Stimulated activated CD4-positive, alpha-beta T cell treated with anti-CD3 and anti-CD28 coated beads, Interleukin-12 subunit alpha, Interleukin-12 subunit beta, amount 100 ng/mL, for 4 hours (primary cell): ENCODE measurements at places on chromosomes 6 and 20.

DNA sequence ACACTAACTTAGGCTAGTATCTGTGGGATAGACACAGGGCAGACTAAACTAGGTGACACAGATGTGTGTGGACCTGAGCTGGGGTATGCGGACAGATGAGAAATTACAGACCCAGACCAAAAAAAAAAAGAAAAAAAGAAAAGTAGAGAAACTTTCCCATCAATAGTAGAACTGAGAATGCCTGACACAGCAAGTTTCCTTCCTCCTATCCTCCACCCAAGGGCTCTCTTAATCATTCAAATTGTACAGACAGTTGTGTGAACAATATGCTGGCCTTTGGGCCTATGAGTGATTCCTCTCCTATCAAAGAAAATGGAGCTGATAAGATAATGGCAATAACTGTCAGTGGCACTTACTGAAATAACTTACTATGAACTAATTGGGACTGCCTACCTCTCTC, 226.7 kb upstream of the PRDM1 start:
- no peak for DNase-seq

GRCh38 chr6:166693880-166694279, 66.8 kb upstream of the RPS6KA2 start:
- no peak for DNase-seq

DNA sequence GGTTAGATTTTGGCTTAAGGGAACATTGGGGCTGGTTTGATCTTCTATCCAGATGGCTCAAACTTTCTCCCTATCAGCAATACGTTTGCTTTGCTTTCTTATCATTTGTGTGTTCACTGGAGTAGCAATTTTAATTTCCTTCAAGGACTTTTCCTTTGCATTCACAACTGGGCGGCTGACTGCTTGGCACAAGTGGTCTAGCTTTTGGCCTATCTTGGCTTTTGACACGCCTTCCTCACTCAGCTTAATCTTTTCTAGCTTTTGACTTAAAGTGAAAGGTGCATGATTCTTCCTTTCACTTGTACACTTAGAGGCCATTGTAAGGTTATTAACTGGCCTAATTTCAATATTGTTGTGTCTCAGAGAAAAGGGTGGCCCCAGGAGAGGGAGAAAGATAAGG, 254.9 kb downstream of the PLCB1 start:
- DNase-seq, result no peak

DNA sequence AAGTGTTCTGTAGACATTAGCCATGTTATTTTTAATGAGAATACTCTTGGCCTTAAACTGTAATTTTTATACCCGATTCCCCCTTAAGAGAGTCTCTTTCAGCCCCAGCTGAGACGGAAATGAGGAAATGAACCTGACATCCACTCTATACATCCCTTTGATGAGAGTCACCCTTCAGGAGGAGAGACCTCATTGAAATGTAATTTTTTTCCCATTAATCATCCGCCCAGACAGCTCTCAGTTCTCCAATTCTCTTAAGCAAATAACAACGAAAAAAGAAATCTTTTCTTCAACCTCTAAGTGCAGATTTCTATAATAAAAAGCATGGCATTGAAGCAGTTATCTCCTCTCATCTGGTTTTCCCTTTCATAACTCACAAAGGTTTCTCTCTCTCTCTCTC, 243.8 kb upstream of the PMEPA1 start:
- DNase-seq, result no peak

DNA sequence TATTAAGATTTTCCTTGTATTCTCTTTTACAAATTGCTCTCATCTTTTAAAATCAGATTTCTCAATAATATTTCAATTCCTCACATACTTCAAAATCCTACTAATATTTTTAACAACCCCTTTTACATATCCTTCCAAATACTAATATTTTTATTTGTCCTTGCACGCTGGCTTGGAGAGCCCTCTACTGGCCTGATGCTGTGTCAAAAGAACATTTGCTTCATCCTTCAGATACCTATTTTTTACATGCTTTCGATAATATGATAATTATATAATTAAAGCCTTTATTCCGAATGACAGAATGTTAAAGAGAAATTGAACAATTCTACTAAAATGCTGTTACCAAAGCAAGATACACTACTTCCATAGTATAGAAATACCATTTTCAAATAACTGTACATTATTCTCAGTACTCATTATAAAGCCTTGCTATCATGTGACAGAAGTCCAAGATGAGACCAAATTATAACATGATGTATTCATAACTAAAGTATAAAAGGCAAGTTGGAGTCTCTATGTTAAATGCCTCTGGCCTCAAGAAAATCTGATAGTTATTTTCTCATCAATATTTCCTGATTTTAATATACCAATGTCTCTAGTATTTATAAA, 39.0 kb upstream of the PLN start:
- no peak for DNase-seq

DNA sequence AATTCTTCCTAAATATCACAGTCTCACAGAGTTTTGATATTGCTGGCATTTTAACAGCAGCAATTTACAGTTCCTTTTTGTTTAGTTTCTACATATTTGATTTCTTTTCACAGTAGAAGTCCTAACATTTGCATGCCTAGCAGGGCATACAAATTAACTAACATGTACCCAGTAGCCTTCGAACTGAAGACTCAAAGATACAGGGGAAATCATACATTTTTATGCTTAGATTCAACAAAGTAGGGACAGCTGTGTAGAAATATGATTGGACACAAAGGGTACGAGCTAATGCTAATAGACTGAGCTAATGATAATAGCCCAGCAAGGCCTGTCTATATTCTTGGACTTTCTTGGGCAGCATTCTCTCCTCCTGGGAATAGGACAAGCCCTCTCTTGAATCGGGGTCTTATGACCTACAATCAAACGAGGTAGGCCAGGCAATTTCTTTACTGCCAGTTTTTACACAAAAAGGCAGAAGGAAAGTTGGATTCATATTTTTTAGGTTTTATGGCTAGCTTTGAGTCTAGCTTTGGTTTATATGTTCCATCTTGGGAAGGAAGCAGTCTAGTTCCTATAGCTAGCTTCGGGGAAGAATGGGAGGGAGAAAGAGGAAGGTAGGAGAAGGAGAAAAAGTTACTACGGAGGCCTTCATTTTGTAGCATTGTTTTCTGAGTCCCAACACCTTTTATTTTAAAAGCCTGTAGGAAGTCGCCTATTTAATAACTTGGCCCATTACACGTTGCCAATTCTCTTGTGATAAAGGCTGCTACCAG, 115.8 kb downstream of the HFE start:
- no peak for DNase-seq

DNA sequence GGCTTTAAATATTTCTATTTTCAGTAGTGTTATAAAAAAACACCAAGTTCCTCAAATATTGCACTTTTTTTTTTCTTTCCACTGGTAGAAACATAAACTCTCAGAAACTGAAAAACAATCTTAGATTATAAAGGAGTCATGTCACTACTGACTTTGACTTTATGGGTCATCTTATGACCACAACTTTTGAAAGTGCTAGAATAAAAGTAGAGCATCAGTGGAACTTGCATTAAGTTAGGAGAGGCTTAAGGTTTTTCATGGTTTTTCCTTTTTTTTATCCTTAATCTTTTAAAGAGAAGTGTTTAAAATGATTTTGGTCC, 56.6 kb upstream of the SUPT3H start:
- DNase-seq, result no peak

DNA sequence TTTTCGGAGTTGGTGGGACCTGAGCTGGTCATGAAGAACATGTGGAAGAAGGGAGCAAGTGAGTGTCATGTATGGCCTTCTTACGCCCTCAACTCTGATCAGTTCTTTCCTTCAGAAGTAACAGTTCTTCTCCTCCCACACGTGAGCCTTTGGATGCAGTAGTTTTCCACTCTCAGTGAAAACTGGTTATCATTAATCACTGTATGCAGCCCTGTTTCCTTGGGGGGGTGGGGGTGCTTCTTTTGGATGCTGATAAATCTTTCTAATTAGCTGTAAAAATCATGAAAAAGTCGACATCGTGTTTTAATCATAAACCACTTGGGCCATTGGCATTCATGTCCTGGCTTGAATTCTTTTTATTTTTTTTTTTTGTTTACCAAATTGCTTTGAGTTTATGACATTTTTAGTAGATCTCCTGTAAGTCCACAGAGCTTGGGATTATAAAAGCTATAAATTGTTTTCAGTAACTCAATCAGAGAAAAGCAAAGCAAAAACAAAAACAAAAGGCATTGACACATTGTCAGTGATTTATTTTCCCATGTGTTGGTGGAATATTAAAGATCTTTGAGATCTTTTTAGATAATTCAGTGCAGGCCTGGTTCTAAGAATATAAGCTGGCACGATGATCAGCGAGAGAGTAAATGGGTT, 84.8 kb downstream of the TRMT11 start:
- no peak for DNase-seq

DNA sequence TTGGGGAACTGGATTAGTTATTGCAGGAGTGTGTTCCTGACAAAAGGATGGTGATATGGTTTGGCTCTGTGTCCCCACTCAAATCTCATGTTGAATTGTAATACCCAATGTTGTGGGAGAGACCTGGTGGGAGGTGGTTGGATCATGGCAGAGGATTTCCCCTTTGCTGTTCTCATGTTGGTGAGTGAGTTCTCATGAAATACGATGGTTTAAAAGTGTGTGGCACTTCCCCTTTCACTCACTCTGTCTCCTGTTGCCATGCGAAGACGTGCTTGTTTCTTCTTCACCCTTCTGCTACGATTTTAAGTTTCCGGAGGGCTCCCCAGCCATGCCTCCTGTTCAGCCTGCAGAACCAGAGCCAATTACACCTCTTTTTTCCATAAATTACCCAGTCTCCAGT, 16.2 kb upstream of the TREM1 start:
- DNase-seq, result no peak

- DNase-seq, result no peak
Observed at GRCh38 chr20:48463096-48463720, 364.6 kb downstream of the PREX1 start.

DNA sequence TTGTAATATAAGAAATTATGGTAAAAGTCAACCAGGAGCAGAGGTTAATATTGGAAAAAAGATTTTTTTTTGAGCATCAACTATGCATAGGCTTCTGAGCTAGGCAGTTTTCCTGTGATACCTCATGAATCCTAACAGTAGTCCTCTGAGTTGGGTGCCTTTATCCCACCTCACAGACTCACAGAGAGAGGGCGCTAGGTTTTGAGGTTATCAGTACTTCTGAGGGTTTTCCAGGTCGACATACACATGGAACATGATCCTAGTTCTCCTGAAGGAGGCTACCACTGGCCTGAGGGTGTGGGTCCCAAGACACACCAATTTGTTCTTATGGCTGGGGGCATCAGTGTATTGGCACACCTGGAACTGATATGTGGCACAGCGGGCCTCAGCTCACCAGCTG, 358.8 kb upstream of the JAG1 start:
- DNase-seq, result no peak

- no peak for DNase-seq
Observed at GRCh38 chr6:52177961-52178360, 8.2 kb upstream of the IL17A start.

- no peak for DNase-seq
Observed at GRCh38 chr20:57397693-57398108, 6.5 kb downstream of the RBM38 start.

- DNase-seq, result no peak
Observed at GRCh38 chr6:108836061-108836460, 12.2 kb upstream of the ARMC2 start.

GRCh38 chr20:61385296-61385695, 133.2 kb downstream of the CDH4 start:
- no peak for DNase-seq

GRCh38 chr6:139415365-139415764, 40.9 kb upstream of the CITED2 start:
- no peak for DNase-seq

DNA sequence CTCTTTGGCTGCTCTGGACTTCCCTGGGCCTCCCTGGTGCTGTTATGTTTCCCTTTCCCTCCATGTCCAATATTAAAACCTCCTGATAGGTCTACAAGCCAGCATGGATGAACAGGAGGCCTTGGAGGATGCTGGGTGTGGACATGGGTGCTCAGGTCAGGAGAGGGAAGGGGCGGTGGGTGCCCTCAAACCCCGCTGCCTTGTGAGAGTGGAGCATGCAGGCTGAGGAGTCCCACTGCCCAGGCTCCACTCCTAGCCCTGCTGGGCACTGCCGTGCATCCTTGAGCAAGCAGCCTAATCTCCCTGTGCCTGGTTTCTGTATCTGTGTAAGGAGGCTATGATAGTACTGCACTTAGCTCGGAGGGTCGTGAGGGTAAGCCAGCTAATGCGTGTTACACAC, 18.4 kb upstream of the CCDC167 start:
- DNase-seq, result no peak

DNA sequence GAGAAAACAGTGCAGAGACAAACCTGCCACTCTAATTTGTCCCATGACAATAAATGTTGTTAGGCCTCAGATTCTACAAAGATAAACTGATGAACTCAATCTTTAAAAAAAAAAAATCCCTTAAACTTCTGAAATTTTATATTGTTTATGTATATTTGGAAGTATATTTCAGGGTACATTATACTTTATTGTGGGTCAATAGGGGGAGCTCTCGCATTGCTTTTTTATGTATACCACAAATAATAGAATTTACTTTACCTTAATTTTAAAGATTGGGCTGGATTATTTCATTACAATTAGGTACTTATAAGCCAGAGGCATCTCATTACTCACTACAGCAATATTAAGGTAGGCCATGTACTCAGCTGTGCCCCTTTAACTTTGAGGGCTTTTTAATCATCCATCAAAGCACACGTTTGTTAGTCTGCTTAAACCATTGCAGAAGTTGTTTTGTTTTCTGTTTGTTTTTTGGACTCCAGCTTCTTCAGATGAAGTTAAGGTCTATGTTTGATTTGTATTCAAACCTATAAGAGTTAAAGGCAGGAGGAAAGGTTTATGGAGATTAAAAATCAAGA, 56.3 kb upstream of the EYA4 start:
- no peak for DNase-seq

GRCh38 chr6:139392794-139393193, 18.3 kb upstream of the CITED2 start:
- DNase-seq, result no peak

GRCh38 chr20:58836616-58837204, 14.0 kb downstream of the GNAS-AS1 start:
- DNase-seq, result no peak

- DNase-seq, result no peak
Observed at GRCh38 chr20:60131375-60131774, 173.2 kb downstream of the CDH26 start.
